Lung (tissue), 17 donors: ENCODE measurements at places on chromosomes 12 and 14. TPM values are rescaled to one million over a fixed set of nuclear protein-coding genes. Genes with fewer than 3 reads are reported as not detected.

Gene LIN52
- polyA plus RNA-seq = 7.4 TPM

Gene RBP5
- 3.3 TPM for polyA plus RNA-seq

Gene CREBL2
- 23.1 TPM for polyA plus RNA-seq

Gene LTBP2
- 18.2 TPM for polyA plus RNA-seq

Gene SLC22A17
- polyA plus RNA-seq = 5.4 TPM

Gene TAS2R30
- polyA plus RNA-seq = 0.12 TPM

Gene RFX4
- polyA plus RNA-seq = not detected

Gene KCNJ8
- polyA plus RNA-seq = 13.8 TPM

Gene USP44
- 8.9 TPM for polyA plus RNA-seq

Gene PRKCH
- polyA plus RNA-seq = 34.9 TPM

Gene OR6C2
- polyA plus RNA-seq = not detected

Gene CLEC1B
- 1.5 TPM for polyA plus RNA-seq

Gene NT5DC3
- 1.7 TPM for polyA plus RNA-seq

Gene ATP2A2
- polyA plus RNA-seq = 34.1 TPM

Gene LMNTD1
- 1.6 TPM for polyA plus RNA-seq
